ENCODE measurements at places on chromosomes 16 and 17.

DNA sequence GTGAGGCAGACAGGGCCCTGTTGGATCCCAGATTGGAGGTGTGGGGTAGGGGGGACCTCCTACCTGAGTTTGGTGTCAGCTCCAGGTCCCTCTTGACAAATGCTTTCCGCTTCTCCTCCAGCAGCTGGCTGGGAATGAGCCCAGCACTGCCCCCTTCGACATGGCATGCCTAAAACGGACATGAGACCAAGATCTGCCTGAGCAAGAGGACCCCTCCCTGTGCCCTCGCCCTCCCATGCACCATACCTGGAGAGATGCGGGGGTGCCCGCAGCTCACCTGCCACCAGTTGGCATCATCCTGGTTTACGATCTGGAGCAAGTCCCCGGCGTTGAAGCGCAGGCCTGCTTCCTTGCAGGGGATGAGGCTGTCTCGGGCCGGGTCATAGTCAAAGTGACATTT is 26.2 kb downstream of the MPP2 start:
- DNase-seq, result no peak

DNA sequence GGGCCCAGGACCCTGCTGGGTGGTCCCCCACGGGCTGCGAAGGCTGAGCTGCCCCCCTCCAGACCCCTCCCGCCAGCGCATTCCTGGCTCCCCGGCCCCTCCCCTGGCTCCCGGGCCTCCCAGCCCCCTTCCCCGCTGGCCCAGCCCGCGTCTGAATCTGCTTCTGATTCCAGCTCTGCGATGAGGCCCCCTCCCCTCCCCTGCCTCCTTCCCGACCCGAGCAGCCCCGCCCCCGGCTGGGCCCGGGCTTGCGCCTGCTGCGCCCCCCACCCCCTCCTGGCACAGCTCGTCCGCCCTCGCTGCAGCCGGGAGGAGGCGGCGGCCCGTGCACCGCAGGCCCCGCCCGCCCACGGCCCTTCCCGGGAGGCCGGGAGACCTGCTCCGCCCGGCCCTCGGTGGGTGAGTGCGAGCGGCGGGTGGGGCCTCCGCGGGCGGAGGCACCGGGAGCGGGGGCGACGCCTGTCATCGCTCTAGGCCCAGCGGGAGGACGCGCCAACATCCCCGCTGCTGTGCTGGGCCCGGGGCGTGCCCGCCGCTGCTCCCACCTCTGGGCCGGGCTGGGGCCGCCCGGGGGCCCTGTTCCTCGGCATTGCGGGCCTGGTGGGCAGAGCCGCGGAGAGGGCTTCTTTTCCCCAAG is at the start of gene NTN3:
TSS of gene NTN3 (plus strand) at position 282 of the 637 bp plus-strand sequence. CDS start 405 bp downstream, outside the sequence.
- no peak for DNase-seq

DNA sequence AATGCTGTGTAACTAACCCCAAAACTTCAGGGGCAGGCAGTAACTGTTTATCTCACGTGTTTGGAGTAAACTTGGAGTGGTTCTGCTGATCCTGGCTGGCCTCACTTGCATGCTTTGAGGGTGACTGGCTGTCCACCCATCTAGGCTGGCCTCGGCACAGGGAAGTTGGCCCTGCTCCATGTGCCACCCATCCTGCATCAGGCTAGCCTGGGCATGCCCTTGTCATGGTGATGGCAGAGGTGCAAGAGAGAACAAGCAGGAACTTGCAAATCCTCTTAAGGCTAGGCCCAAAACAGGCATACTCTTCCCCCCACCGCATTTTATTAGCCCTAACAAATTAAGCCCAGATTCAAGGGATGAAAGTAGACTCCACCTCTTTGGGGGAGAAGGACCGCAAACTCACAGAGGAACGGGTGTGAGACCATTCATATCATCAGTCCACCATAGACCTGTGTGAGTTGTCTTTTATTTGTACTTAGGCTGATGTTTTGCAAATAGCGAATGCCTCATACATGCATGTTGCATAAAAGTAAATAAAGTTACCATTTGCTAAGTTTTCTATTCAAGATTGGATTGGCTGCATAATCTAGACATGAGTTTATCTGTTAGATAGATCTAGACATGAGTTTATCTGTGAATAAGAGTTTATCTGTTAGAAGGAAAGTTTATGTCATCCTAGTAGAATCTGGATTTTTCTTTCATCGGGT is 221.0 kb downstream of the CCDC182 start:
- DNase-seq, result no peak

GRCh38 chr16:22912654-22913053 is 98.7 kb downstream of the HS3ST2 start:
- DNase-seq, result no peak

GRCh38 chr16:8720080-8720966 is 45.9 kb downstream of the ABAT start:
- DNase-seq, result peak; percentile 80

DNA sequence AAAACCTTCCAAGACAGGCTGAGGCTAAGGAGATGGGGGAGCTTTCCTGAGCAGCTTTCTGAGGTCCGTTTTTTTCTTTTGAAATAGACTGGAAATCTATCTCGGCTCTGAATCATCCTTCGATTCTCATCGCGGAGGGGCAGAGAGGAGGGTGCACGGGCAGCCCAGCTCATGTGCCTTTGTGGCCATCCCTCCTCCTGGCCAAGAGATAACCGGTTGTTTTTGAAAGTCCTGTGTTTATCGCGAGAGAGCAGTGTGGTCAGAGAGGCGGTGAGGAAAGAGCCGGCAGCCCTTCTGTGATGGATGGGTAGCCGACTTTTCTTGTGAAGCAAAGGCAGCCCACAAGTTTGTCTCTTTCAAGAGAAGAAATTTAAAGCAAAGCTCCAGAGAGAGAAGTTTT is 191.6 kb downstream of the CCDC182 start:
- no peak for DNase-seq

GRCh38 chr17:42906772-42907446 is 6.3 kb downstream of the G6PC1 start:
- no peak for DNase-seq

GRCh38 chr17:77881545-77881944 is 77.0 kb upstream of the TNRC6C start:
- DNase-seq, result peak; percentile 69

DNA sequence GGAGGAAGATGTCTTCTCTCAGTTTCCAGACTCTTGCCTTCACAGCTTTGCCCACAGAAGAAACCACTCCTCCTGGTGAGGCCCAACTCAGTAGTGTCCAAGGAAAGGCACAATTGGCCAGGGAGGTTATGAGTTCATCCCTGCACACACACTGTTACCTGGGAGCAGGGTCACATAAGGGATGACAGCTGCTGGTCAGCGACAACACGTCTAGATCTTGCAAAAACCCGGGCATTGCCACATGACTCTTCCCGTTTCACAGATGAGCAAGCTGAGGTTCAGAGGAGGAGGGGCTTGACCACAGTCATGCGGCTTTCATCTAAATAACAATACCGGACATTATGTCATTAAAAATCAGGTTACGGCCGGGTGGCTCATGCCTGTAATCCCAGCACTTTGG is 186.0 kb downstream of the COPRS start:
- DNase-seq, result no peak

GRCh38 chr17:47649972-47650524 is 329 bp downstream of the KPNB1 start:
- no peak for DNase-seq

DNA sequence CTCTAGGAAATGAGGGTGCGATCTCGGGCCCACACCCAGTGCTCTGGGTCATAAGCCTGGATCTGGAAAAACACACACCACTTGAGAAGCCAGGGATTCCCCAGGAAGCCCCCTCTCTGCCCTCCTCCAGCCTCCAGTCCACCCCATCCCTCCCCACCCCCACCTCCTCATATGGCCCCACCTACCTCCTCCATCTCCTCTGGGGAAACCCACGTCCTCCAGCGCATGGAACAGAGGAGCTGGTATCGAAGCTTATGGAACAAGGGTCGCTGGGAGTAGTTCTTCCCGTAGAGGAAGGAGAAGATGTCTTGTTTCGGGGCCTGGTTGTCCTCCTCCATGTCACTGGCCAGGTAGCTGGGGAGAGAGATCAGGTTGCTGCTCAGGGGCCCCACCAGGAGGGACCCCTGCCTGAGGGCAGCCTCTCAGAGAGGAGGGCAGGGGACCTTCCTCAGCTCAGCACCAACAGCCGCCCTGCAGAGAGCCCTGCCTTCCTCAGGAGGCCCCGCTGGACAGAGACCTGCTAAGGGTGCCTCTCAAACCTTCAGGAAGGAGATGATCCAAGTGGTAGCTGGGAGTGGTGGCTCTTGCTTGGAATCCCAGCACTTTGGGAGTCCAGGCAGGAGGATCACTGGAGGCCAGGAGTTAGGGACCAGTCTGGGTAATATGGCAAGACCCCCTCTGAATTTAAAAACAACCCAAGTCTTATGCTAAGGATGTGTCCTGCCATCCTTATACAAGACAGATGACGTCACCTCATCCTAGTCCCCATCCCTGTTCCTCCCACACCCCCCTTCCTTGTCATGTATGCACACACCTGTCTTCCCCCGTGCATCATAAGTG is 5.0 kb downstream of the SPDYE4 start:
- DNase-seq, result no peak

DNA sequence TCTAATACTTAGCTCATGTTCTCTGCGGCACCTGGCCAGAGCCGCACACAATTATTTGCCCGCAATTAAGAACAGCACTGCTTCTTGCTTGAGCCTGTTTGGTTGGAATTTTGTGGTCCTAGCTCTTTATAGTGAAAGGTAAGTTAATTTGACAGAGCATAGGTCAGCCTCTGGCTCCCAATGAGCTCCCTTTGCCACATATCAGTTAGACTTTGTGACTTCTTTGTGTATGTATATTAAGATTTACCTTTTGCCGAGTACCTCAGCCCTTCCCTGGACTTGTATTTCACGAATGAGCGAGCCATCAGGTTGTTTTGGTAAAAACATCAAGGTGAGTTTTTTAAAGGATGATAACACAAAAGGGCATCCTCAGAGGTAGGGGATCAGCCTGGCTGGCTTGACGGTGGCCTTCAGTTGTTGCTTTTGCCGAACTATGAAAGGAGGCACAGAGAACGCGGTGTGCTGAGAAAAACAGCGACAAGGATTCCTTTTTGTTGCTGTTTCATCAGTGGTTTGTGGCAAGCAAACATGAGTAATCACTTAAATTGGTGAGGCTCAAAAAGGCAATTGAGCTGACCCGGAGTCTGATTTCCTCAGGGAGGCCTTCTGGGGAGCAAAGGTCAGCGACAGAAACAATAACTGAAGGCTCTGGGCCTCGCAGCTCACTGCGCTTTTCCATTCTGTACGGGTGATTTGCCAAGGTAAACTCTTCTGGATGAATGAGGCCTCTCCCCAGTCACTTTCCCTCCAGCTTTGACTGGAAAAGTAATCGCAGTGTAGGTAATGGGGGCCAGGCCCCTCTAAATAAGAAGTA is 163.6 kb downstream of the HS3ST3A1 start:
- no peak for DNase-seq

DNA sequence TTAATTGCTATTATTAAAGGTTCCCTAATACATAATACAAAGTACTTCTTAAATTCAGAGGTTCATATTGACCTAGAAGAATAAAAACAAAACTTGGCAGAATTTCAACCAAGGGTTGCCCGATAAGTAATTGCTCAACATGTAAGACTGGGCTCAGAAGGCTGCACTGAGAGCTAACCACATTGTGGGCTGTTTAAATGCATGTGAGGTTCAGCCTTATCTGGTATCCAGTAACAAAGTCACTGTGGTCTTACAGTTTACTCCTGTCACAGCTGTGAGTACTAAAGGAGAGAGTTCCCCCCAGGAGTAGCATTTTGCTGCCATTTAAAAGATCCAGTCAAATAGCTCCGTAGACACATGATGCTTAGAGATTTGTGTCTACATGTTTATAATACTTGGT is 1.6 kb upstream of the DHRS11 start:
- no peak for DNase-seq

GRCh38 chr17:20300436-20300934 is 166.9 kb downstream of the LGALS9B start:
- no peak for DNase-seq

DNA sequence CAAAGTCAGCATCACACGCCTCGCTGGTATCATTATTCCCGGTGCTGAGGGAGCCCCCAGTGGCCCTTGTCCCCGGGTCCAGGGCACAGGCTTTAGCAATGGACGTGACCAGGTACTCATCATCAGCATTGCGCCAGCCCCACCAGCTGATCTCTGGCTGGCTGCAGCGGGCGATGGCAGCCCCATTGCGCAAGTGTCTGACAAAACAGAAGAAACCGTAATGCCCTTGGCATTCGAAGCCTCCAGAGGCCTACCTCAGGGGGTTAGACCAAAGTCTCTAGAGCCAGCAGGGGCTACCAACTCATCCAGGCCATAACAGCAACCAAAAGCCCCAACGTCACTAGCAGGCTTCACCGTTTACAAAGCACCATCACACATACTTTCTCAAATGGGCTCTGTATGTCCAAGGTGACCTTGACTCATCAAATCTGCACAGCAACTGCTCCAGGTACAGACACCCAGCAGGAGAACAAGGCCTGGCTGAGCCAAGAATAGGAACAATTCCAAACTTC is 7.3 kb downstream of the MTMR4 start:
- no peak for DNase-seq

GRCh38 chr16:17770104-17770503 is 299.3 kb upstream of the XYLT1 start:
- DNase-seq, result no peak

DNA sequence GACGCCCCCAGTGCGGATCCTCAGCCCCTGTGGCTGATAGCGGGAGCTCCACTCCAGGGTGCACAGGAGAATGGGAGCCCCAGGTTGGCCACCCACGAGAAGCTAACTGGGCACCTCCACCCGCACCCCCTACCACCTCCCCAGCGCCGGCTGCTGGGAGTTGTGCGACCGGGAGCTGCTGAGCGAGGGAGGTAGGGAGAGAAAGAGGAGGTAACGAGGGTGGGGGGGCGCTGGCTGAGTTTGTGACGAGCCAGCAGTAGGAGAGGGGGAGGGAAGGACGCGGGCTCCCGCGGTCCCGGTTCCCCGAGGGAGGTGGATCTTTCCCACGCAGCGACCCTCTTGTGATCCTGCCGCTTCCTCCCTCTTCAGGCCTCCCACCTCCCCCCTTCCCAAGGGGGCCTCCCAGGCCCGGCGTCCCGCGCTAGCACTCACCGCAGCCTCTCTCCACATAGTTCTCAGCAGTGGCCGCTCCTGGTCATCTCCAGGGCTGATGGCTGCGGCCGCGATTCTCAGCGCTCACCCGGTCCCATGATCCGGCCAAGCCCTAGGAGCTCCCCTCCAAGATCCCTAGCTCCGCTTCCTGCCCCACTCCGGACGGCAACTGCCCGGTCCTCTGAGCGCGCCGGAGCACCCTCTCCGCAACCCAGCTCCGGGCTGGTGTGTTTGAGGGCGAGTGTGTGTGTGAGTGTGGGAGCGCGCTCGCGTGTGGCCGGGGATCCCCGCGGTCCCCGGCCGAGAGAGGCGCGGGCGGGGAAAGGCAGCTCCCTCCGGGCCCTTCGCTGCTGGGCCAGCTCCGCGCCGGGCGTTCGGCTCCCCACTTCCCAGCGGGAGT is at the start of gene GRIN2A:
TSS of gene GRIN2A (minus strand) at position 207 of the 832 bp plus-strand sequence. CDS start 2,017 bp downstream, outside the sequence.
- DNase-seq, result peak; percentile 44

GRCh38 chr17:6045621-6046357 is 24.4 kb upstream of the WSCD1 start:
- no peak for DNase-seq

GRCh38 chr17:77036136-77036840 is 104.5 kb upstream of the SEC14L1 start:
- DNase-seq, result no peak

GRCh38 chr17:83077411-83077810 is 2.0 kb upstream of the METRNL start:
- peak; percentile 54 for DNase-seq

- DNase-seq, result no peak
These were observed 13.0 kb downstream of the FA2H start for GRCh38 chr16:74761665-74762064.

- no peak for DNase-seq
These were observed 48.3 kb downstream of the PHLPP2 start for GRCh38 chr16:71676236-71676635.

- no peak for DNase-seq
These were observed 32.8 kb downstream of the TBC1D16 start for GRCh38 chr17:80002690-80003490.

Measured in testis (tissue), 5 donors.